ENCODE measurements at places on chromosomes 3 and 15.
A peak's percentile ranks its signal among the peaks of the same experiment; 100 is the strongest.

DNA sequence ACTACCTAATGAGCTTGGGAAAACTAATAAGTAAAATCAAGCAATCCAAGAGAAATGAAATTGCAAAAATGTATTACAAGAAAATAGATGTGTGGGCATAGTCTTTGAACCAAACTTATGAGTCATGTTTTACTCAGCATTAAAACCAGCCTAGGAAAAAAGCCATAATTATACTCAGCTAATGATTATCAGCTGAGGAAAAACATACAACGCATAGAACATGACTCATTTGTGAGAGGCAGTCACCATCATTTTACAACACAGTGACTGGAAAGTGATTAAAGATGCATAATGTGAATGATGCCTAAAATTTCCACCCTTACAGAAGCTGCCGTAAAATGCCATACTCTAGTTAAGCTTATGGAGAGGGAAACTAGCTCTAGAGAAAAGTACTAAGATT lies 238.0 kb upstream of the EOMES start:
- peak; percentile 23 for DNase-seq

GRCh38 chr3:119145128-119145499 lies 851 bp upstream of the TEX55 start:
- DNase-seq, result no peak

DNA sequence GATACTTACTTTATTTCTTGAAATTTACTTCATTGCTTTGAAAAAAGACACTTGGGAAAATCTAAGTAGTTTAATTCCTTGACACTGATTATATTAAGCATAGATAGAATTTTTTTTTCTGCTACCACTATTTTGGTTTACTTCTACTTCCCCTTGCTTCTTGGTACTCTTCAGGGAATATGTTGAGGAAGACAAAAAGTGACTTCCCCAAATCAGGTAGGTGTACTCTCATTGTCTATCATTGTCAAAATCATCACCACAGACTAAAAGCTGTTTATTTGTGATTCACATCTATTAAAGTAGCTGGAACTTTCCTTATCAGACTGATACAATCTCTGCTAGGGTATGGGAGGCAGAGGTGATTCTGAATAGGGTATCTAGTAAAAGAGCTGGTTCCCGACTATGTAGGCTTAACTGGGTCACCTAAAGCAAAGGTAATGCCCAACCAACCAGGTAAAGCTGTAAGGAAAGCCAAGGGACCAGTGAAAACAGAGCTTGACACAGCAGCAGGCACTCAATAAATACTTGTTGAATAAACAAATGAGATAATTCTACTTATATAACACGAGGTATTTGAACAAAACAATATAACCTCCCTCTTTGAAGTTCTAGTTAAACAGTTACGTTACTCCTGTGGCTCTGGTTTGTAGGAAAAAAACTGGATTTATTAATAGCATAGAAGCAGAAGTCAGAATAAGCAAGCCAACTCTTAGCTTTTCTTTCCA lies 346.9 kb downstream of the PLCL2 start:
- peak; percentile 6 for DNase-seq

DNA sequence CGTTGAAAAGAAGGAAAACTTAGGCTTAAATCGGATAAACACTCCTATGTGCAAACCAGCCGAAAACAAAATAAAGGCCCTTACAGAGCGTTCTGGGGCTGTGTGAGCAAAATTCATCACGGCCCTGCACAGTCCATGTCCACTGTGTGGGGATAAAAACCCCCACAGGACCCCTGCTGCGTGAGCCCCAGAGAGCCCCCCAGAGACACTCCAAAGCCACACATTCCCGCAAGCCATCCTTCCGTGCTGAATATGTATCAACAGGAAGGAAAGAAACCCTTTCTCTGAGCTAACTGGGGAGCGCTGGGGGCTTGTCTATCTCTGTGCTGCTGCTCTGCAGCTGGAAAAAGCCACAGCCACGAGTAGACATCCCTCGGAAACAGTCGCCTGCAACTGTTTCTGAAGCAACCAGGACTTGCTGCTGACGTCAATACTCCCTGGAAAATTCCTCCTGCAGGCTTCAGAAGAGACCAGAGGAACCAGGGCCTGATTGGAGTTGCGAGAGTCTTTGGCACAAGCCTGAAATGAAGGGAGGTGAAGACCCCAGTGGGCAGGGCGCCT lies 72.7 kb downstream of the NUP210 start:
- DNase-seq, result peak; percentile 34

- DNase-seq, result no peak
Measured at GRCh38 chr3:10638466-10638865, 133.1 kb upstream of the ATP2B2 start.

- peak; percentile 64 for DNase-seq
Measured at GRCh38 chr3:172553526-172554252, 30.5 kb upstream of the TNFSF10 start.

- DNase-seq, result peak; percentile 63
Measured at GRCh38 chr3:58173669-58174398, 36.9 kb downstream of the DNASE1L3 start.

- DNase-seq, result no peak
Measured at GRCh38 chr3:4604693-4605092, 111.5 kb downstream of the ITPR1 start.

DNA sequence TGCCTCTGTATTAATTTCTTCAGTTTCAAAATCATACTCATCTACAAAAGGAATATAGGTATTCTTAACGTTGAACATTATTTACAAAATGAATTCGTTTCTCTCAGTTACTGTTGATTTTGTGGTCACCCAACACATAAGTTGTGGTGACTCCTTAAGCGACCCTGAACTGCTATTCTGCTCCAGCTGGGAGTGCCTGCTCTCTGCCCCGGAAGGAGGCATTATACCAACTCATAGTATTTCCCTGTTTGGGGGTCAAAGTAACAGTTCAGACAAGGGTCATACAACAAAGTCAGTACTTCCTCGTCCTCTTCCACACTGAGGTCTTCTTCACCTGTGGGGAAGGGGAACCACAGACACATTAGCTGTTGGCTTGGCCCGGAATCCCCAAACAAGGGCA lies 75.7 kb upstream of the FAM3D start:
- no peak for DNase-seq

GRCh38 chr3:179652447-179653095 lies at the start of gene USP13:
Gene USP13, plus strand, starts transcription at chr3:179653040. Its CDS starts 186 bp downstream, at chr3:179653226.
- peak; percentile 84 for DNase-seq

- no peak for DNase-seq
Measured at GRCh38 chr15:39253552-39253951, 327.3 kb upstream of the THBS1 start.

DNA sequence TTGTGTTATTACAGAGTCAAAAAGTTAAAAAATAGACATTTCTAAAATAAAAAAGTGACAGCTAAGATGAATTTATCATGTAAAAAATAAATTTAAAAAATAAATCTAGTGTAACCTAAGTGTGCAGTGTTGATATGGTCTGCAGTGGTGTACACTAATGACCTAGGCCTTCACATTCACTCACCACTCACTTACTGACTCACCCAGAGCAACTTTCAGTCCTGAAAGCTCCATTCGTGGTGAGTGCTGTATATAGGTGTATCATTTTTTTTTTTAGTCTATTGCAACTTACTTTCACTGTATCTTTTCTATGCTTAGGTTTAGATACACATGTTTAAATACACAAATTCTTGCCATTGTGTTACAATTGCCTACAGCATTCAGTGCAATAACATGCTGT lies 459.4 kb upstream of the ROBO1 start:
- no peak for DNase-seq

DNA sequence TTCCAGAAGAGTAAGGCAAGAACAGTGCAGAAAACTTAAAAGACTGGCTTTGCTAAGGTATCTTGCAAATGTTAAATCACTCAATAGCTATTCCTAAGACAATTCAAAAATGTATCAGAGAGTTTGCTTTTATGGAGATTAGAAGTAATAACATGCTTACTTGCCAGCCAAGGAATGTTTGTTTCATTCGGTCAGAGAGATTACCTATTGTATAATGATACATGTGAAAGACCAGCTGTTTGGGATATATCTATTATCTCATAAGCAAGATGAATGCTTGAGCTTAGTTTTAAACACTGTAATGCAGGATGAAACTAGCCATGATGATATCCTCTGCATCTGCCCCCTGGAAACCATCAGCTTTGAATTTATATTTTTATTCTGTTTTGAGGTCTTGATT lies 70.7 kb downstream of the MAP2K5 start:
- DNase-seq, result no peak

DNA sequence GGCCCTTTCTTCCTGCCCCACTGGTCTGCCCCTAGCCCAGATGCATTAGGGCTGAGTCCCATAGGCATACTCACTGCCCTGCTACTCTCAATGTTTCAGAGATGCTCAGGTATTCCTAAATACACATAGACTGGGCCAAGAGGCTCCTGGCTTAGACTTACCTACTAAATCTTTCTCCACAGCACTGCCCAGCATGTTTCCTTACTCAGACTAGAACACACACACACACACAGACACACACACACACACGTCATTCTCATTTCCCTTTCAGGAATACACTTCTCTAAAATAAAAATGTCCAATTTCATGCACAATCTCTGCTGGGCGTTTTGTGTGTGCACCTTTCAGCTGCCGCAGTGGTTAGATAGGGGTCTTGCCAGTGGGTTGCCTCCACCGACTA lies 175.7 kb downstream of the FAM43A start:
- DNase-seq, result no peak

DNA sequence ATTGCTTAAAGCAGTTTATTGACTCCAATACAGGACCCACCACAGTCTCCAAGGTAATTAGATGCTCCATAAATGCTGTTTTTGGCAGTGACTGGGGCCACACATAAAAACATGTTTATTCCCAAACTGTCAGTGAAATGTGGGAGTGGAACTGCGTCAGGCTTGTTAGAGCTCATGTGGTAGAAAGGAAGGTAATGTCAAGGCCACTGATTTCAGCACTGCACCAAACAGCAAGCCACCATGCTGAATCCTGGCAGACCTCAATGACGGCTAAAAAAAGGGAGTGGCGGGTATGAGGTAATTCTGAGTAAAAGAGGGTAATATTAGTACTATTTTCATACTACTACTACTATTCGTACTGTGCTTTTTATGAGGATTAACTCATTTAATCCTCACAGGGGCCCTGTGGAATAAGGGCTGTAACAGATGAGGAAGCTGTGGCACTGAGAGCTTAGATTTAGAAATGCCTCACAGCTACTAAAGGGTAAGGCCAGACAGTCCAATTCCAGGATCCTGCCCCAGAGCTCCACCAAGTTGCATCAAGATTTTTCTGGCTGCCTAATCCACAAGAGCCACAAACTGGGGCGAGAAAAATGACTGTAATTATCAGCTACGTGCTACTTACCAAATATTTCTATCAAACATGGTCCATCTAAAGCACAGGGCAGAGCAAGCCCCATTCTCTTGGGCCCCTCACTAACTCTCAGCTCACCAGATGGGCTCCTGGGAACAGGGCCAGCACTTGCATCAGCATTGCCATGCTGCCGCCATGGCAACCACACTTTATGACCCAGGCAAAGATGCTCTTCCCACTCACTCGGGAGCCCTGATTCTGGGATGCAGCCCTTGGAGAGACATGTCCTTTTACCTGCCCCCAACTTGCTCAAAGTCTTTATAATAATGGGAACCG lies 83.6 kb upstream of the SPATA12 start:
- DNase-seq, result peak; percentile 80

- peak; percentile 92 for DNase-seq
Measured at GRCh38 chr15:63436872-63437375, 55.3 kb upstream of the CA12 start.

GRCh38 chr3:10771486-10772270 lies 44.4 kb upstream of the SLC6A11 start:
- DNase-seq, result no peak

DNA sequence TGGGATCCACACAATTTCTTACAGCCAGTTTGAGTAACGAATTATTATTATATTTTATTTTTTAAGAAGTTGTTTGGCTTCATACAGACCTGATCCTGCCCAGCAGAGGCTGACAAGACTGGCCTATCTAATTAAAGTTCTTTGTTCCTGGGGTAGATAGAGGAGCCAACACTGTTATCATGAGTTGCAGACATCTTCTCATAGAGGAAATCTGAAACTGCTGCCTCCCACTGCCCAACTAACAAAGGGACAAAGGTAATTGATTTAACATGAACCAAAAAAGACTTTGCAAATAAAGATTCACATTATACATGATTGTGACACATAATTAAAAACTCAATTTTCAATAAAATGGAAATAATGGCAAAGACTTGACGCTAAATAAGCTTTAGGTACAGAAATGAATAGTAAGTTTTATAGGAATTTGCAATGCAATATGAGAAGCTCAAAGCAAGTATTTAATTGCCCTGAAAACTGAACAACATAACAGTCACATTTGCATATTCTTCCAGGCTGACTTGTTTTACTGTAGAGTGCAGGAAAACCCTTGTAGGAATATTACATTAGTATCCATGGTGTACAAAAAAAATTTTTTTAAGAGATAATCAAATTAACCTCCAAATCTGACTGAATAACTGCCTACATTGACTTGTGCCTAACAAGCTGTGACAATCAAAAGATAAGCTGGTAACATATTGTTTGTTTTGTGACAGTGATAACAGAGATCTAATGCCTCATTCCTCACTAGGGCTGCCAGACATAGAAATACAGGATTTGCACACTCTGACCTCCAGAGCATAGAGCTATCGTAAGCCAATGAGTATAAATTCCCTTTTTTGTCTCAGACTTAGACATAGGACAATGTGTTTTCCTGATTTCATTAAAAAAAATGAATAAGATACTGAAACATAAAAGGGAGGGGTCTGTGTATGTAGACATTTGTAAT lies 273.2 kb downstream of the MFSD1 start:
- DNase-seq, result no peak

- DNase-seq, result no peak
Measured at GRCh38 chr3:60707452-60708020, 543.7 kb downstream of the FHIT start.

GRCh38 chr3:18308096-18308650 lies 117.0 kb downstream of the SATB1 start:
- no peak for DNase-seq

DNA sequence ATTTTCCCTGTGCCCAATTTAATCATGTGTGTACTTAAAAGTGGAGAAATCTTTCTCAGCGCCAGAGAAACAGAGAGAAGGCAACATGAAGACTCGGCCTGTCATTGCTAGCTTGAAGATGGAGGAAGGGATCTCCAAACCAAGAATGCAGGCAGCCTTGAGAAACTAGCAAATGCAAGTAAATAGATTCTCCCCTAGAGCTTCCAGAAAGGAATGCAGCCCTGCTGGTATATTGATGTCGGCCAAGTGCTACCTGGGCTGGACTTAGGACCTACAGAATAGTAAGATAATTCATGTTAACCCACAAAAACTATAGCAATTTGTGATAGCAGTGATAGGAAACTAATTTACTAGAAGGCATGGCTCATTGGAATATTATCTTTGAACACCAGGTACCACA lies 150.9 kb upstream of the ABI3BP start:
- DNase-seq, result peak; percentile 42

DNA sequence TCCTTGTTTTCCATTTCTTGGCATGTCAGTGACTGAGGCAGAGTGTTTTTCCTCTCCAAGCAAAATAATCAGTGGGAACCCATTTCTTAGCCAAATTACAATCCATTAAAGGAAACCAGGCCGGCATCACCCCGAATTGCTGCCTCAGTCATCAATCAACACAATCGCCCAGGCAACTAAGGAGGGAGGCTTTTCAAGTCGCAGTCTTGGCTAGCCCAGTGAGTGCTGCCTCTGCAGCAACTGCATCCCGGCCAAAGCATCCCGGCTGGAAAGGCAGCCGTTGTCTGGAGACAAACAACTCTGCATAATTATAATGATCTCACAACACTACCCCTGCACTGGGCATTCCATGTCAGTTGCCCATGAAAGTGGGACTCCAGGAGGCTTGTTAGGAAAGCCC lies 213.5 kb upstream of the PRICKLE2 start:
- no peak for DNase-seq

- DNase-seq, result peak; percentile 35
Measured at GRCh38 chr3:188792793-188793192, 379.0 kb upstream of the TPRG1 start.
